Stimulated activated CD8-positive, alpha-beta memory T cell treated with anti-CD3 and anti-CD28 coated beads, Interleukin-4, amount 100 ng/mL, for 1 hour (primary cell): ENCODE measurements at places on chromosomes 6 and 20.

- DNase-seq, result no peak
These were observed 27.5 kb upstream of the MYMX start for GRCh38 chr6:44189257-44189656.

DNA sequence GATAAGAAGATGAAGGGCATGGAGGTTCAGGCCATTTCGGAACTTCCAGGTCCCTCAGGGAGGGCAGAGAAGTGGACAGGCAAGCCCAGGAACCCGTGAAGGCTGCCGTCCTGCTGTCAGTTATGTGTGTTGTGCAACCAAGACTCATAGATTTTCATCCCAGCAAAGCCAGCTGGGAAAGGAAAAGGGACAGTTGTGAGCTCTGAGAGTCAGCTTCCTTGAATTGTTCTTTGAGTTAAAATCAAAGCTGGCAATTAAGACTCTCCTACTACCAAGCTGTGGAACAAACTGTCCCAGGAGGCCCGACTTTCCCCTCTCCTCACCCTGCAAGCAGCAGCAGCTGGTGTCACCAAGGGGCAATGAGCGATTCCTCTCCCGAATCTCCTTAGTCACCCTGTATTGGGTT, 46.3 kb upstream of the IYD start:
- no peak for DNase-seq

DNA sequence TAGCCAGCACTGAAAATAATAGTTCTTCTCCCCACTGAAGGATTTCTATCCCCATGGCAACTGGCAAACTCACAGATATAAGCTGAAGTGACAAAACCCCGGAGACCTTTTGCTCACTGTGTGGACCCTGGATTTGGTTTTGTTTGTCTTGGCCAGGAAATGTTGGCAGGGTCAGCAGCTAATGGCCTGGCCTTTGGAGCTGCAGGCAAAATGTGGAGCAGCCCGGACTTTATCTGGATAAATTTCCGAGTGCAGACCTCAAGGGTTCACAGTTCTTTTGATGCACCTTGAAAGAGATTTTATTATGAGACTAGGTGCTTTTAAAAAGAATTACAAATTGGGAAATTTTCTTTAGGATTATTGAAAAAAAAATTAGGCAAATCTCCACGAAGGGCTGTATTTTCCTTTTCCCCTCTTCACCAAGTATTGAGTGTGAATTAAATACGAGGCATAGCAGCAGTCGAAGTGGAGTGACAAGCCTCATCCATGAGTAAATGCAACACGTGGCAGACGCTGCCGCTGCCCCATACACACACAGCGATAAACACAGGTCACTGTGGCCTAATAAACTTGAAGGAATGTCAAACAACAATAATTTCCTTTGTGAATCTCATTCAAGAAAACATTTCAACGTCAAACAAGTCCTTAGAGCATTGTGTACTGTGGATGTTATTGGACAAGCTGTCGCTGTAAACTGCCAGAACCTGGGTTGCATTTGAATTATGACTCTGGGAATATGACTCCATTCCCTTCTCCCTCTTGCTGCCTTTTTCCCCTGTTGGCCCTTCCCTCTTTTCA, 35.1 kb upstream of the CCN6 start:
- no peak for DNase-seq

DNA sequence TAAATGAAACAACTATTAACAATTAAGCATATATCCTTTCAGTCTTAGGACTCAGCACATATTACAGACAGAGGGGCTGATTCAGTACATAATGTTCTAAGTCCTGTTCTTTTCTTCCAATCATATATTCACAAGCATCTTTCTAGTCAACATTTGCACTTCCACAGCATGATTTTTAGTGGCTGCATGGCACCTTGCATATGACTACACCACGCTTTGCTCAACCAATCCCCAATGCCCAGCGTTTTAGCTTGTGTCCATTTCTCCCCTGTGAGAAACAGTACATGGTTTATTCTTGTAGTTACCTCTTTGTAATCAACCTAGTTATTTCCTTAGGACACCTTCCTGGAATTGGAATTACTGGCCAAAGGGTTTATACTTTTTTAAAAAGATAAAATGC, 33.2 kb downstream of the AAR2 start:
- DNase-seq, result no peak

DNA sequence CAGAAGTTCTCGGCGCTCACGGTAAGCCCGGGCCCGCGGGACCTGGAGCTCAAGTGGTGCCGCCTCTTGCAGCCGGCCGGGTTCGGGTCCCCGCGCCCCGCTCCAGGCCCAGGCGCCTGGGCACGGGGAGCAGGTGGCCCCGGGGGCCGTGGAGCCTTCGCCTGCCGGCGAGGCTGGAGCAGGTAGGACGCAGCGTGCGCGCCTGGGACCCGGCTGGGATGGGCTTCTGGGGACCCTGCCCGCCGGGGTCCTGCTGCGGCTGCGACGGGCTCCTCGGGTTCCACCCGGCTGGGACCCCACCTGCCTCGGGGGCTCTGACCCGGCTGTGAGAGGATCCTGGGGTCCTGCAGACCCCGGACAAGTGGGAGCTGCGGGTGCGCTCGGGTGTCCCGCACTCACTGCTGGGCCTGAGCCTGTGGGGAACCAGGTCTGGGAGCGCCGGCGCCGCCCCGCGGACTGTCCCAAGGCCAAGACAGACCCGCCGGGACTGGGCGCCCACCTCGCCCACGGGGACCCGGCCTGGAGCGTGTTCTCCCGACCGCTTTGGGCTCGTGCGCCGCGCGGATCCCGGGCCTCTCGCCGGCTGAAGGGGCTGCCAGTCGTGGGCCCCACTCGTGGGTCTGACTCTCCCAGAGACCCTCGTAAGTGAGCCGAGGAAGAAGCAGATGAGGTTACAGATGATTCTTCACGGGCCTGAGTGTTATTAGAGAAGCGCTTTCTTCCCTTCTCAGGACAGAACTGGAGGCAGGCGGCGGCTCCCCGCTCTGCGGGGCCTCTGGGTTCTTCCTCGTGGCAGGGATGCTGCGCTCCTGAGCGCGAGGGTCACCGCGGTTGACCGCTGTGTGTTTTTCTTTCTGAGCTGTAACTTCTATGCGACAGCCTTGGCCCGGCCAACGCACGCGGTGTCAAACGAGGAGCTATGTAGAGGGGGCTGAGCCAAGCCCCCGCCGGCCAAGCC, 729 bp downstream of the SMOC2 start:
- DNase-seq, result no peak

GRCh38 chr20:44450281-44450889, 25.3 kb upstream of the TTPAL start:
- DNase-seq, result no peak

- no peak for DNase-seq
These were observed 242.8 kb downstream of the MMUT start for GRCh38 chr6:49220293-49220692.

GRCh38 chr20:49831022-49831769, 18.6 kb downstream of the SLC9A8 start:
- no peak for DNase-seq

- DNase-seq, result no peak
These were observed 187.9 kb downstream of the TTLL2 start for GRCh38 chr6:167512696-167513375.

DNA sequence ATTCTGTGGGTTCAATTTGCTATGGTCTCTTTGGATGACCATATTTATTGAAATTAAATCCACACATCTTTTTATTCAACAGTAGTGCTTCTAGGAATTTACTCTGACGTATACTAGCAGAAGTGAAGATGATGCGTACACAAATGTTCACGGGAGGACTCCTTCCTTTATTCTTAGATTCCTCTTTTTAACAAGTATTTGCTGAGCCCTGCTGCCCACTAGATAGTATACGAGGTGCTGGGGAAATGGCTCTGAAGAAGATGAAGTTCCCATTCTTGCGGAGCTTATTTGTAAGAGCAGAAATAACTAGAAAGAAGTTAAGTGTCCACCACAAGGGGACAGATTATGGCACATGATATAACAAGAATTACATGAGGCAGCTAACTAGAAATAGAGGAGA, 145.2 kb downstream of the DOK5 start:
- no peak for DNase-seq

DNA sequence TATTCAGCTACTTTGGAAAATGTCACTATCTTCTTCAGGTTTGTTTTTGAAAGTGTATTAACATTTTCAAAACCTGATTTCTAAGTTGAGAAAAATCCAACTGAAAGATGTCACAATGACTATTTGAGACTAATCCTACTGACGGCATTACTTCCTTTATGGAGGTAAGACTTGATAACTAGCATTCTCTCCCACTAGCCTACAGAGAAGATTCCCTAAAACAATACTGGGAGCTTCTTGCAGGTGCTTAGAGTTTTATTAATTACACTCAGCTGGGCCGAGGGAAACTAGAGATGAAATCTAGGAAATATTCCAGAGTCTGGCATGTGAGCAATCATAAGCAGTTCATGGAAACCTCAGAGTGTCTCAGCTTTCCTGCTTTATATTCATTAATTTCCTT, 114.0 kb downstream of the LCA5 start:
- DNase-seq, result no peak

DNA sequence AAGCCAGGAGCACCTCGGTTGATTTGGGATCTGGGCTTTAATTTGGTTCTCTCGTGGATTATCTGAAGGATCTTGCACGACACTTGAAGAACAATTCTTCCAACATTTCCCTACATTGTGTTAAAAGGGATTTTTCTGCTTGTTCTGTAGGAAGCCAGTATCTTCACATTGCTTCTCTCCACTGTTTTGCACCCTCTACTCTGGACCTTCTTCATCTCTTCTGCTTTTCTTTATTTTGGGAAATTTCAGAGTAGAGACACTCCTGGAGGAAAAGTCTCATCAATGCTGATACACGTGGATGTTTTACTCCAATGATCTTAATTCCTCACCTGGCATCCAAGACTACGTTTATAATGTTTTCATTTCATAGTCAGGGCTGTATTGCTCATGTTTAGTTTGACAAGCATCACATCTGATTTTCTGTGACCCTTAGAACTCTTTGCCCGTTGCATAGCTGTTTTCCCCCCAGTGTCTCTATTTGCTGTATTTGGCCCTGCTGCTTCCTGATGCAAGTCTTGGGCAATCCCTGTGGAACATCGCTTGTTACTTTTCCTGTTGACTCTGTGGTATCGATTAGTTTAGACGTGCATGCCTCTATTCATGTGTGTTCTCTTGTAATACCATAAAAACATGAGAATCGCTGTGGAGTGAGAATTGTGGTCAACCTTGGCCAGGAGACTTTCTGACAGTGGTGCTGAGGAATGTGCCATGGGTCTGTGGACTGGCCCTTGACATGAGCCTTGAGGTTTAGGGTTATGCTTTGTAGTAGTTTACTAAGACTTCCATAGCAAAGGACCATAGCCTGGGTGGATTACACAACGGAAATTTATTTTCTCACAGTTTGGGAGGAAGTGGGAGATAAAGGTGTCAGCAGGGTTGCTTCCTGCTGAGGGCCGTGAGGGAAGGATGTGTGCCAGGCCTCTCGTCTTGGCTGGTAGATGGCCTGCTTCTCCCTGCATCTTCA, 12.5 kb downstream of the PLCB1 start:
- no peak for DNase-seq

DNA sequence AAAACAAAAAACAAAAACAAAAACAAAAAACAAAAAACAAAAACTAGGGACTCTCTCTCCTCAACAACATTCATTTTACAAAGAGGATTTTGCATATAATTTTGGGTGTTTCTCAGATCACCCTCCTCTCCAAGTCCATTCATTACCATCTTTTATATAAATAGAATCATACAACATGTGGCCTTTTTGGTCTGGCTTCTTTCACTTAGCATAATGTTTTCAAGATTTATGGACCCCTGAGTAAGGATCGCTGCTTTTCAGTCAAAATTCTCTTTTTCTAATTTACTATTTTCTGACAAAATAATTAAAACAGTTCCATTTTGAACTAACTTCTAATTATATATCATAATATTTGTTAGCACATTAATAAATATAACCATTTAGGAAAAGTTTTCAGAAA, 94.8 kb downstream of the UBE3D start:
- DNase-seq, result no peak

DNA sequence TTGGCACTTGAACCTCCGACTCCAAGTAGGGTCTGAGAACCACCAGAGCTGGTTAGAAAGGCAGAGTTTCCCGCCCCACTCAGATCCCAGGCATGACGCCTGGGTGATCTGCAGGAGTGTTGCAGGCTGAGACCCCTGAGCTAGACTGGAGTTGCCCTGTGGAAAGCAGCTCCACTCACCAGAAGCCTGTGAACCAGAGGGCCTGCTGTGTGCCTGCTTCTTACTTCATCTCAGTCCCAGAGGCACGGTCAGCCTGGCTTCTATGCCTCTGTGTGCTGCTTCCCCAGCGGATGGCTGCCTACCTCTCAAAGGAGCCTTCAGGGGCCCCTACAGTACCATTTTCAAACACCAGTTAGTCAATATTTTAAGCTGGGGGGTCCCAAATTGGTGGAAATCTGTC, 15.6 kb upstream of the CCN6 start:
- DNase-seq, result no peak

GRCh38 chr20:24442909-24443308, 26.5 kb upstream of the SYNDIG1 start:
- DNase-seq, result no peak

DNA sequence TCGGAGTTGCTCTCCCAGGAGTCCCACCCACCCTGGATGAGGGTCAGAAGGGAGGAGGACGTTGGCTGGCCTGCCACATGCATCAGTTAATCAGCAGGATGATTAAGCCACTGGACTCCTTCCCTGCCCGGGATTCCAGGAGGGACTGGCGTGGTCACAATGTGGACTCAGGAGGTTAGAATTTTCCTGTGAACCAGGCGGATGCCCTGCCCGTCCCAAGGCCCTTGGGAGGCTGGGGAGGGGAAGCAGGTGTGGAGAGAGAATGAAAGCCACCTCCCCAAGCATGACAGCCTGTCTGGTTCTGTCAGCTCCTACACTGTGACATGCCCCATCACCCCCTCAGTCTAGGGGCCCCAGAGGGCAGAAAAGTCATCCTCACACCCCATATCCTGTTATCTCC, 11.6 kb upstream of the ITPR3 start:
- DNase-seq, result no peak

DNA sequence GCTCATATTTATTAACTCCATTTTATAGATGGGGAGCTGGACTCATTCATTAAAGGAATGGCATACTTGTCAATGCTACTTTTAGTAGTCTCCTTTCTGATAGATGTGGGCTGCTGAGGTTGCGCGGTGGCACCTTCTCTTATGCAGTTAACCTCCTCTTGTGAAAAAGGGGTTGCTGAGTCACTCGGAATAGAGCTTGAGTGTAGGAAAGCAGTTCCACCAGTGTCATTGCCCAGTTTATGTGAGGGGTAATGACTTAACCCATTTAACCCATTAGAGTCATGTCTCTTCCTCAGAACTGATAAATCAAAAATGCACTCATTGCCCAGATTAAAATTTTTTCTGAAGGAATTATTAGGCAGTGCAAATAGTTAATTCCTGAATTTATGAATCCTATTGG, 6.3 kb downstream of the MAPK14 start:
- no peak for DNase-seq

DNA sequence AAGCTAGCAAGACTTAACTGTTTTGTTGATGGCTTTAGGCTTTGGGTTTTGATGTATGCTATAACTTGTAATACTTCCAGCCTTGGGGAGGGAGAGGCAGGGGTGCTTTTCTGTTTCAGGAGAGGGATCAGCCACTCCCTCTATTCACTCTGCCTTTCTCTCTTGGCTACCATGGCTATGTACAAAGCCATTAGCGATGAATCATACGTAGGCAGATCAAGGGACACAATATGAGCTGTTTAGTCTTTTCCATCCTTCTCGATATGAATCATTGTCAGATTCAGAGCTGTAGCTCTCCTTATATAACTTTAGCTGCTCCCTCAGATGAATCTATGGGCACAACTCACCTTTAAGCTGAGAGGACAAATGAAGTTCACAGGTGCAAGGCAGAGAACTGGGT, 230.6 kb downstream of the TSHZ2 start:
- DNase-seq, result no peak
